NCI-H2081 (cell line): ENCODE measurements at places on chromosomes 7 and 10.
A peak's percentile ranks its signal among the peaks of the same experiment; 100 is the strongest.

GRCh38 chr7:141641876-141642275 is 60.1 kb downstream of the DENND11 start:
- DNase-seq, result no peak

GRCh38 chr7:67786021-67786420 is 789.4 kb downstream of the TYW1 start:
- no peak for DNase-seq

DNA sequence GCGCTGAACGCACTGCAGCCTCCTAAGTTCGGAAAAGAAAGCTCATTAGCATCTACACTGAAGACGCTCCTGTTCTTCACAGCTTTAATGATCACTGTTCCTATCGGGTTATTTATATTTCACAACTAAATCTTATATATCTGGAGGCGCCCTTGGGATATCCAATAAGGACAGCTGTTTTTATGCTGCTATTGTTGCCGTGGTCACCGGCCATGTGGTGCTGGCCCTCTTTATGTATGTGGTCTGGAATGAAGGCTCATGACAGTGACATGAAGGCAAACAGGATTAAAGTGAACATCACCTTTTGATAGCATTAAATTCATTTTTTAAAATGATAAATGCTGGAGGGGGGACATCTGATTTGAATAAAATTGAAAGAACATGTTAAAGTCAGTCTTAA is 8.8 kb downstream of the BLVRA start:
- DNase-seq, result no peak

GRCh38 chr10:43043773-43044447 is 33.0 kb upstream of the RET start:
- no peak for DNase-seq

DNA sequence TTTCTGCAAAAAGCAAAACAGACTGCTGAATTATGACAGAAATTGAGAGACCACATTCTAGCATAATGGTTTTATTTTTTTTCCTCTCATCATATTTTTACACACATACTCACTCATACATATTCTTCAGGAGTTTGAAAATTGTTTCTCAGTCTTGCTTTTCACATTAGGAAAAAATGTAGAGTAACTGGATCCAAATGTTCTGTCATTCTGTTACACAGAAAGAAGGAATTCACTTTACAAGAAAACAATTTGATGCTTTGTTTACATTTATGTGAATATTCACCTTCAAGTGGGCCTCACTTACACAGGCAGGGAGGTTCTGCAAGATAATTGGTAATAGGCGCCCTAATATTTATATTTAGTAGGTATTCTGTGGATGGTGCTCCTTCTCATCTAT is 82.0 kb downstream of the ARL4A start:
- no peak for DNase-seq

- no peak for DNase-seq
These were observed 52.2 kb downstream of the IFIT5 start for GRCh38 chr10:89466599-89467035.

GRCh38 chr10:119190353-119190752 is 11.7 kb upstream of the PRDX3 start:
- no peak for DNase-seq

DNA sequence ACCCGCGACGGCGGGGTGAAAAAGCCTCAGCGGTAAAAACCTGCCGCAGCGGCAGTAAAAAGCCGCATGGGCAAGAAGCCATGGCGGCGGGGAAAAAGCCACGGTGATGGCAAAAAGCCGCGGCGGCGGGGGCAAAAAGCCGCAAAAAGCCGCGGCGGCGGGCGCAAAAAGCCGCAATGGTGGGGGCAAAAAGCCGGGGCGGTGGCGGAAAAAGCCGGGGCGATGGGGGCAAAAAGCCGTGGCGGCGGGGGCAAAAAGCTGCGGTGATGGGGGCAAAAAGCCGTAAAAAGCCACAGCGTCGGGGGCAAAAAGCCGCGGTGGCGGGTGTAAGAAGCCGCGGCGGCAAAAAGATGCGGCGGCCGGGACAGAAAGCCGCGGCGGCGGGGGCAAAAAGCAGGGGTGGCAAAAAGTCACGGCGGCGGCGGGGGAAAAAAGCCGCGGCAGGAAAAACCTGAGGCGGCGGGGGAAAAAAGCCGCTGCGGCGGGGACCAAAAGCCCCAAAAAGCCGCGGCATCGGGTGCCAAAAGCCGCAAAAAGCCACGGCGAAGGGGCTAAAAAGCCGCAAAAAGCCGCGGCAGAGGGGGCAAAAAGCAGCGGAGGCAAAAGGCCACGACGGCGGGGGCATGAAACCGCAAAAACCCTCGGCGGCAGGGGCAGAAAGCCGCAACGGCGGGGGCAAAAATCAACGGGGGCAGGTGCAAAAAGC is 488.5 kb downstream of the ZNF33B start:
- DNase-seq, result no peak

GRCh38 chr10:92239600-92240288 is 51.1 kb downstream of the CPEB3 start:
- DNase-seq, result no peak

DNA sequence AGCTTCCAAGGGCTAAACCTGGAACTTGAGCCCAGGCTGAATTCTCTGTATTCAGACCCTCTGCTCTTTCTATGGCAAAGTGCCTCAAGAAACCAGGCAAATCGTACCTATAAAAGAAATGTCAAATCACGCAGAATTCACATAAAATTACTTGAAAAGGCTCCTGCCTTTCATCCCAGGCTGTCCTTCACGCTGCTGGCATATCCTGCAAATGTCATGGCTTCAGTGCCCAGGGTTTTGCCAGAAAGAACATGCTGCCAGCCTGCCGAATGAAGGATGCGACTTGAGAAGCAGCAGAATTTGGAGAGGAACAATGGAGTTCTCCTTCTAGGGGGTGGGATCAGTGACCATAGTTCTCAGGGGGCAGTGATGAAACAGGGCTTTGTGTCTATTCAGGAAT is 602.5 kb upstream of the GALNT17 start:
- DNase-seq, result no peak

DNA sequence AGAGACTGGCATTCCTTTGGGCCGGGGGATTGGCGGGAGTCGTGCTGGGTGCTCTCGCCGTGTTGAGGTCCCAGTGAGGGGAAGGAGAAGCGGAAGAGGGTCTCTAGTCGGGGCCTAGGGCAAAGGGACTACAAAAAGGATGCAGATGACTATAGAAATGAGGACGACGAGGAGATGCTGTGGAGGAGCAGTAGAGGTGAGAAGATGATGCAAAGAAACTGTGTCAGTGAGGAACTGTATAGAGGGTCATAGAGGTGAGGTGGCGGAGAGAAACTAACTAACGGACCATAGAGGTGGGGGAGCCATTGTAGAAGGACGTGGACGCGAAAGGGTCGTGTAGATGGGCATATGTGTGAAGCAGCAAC is 324 bp downstream of the TWNK start:
- DNase-seq, result no peak

DNA sequence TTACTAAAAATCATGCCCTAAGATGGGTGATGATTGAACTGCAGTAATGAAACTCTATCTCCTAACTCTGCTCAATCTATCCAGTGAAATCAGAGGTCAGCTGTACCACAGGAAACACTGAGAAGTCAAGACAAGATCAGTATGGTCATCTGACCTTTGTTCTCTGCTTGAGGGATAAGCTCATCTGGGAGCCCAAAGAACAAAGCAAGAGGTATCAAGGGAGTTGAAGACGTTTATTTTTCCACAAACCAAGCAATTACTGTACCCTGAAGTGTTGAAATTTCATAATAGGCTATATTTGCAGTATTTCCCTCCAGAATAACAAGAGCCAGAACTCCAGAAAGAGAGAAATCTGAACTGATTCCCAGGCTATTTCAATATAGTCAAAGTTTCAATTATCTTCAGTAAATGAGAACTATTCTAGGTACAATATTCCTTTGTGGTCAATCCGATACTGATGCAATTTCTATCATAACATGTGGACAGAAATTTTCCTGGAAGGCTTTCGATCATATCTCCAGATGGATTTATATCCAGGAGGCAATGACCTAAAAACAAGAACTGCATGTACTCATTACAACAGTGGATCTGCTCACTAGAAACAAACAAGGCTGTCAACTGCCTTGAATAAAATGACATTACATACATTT is 345.3 kb downstream of the TNS3 start:
- no peak for DNase-seq

DNA sequence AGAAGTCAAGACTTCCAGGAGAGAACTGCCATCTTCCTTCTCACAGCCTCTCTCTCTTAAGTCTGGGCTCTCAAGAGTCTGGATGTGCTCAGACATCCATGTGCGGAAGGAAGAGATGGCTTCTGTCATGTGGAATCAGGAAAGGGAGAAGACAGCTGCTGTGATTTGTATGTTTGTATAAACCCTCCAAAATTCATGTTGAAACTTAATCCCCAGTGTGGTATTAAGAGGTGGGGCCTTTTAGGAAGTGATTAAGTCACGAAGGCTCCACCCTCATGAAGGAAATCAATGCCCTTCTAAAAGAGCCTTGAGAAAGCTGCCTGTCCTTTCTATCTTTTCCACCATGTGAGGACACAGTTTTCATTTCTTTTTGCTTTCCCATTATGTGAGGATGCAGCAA is 73.9 kb upstream of the PTN start:
- no peak for DNase-seq

DNA sequence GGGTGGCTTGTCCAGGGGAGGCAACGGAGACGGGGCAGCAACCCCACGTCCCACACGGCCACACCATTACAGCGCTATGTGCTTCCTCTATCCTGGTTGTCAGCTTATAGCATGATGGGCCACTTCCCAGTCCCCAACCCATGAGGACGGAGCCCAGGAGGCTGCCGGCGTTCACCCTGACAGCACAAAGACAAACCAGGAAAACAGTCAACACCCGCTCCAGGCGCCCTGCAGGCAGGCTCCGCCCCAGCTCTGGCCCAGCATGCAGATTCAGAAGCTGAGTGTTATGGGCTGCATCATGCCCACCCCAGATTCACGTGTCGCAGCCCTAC is 14.8 kb downstream of the WDR86 start:
- no peak for DNase-seq

GRCh38 chr10:132539431-132539839 is 1.8 kb downstream of the INPP5A start:
- DNase-seq, result no peak

GRCh38 chr7:6477318-6477660 is 29.5 kb upstream of the DAGLB start:
- no peak for DNase-seq

- DNase-seq, result no peak
These were observed 94.4 kb upstream of the CCDC6 start for GRCh38 chr10:60000747-60001146.

DNA sequence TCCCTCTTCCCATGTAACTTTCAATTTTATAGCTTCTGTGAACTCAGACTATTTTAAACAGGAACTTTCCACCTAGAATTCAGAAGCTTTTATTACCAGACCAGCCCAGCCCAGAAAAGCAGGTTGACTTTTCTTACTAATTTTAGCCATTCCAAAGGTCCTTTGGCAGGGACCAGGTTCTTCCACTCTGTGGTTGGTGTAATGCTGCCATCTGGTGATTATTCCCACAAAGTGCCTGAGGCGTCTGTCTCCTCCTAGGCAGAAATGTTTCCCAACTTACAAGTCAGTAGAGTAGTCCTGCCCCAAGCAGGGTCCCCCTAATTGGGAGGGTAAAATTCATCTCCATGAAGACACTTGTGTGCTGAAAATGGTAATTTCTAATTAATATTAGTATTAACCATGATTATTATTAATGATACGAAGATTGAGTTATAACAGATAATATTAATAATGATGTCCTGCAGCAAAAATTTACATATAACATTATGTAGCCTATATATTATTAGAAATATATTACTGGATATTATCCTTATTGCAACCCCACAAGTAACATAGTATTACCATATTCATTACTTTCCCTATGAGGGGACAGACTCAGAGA is 53.0 kb upstream of the PPP1R17 start:
- peak; percentile 69 for DNase-seq
